Activated naive CD4-positive, alpha-beta T cell treated with anti-CD3 and anti-CD28 coated beads, Interleukin-2, amount 50 U/mL, for 72 hours (primary cell): ENCODE measurements at places on chromosomes 6 and 20. TPM values are rescaled to one million over a fixed set of nuclear protein-coding genes. Genes with fewer than 3 reads are reported as not detected.

- no peak for DNase-seq
Measured at GRCh38 chr6:166360243-166361076, 18.1 kb upstream of the SFT2D1 start.

The ZBTB9 gene
- total RNA-seq = 9.4 TPM

DNA sequence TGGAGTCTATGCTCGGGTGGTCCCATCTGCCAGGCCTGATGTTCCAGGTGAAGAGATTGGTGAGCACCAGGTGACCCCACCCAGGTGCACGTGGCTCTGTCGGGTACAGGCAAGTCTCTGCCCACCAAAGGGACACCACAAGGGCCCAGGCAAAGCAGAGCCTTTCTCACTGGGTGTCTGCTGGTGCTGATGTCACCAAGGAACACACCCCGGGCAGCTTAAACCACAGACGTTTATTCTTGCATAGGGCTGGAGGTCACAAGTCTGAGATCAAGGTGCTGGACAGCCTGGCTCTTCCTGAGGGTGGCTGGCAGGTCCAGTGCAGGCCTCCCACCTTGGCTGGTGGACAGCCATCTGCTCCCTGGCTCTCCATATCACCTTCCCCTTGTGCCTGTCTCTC is 100.7 kb upstream of the CD93 start:
- no peak for DNase-seq

DNA sequence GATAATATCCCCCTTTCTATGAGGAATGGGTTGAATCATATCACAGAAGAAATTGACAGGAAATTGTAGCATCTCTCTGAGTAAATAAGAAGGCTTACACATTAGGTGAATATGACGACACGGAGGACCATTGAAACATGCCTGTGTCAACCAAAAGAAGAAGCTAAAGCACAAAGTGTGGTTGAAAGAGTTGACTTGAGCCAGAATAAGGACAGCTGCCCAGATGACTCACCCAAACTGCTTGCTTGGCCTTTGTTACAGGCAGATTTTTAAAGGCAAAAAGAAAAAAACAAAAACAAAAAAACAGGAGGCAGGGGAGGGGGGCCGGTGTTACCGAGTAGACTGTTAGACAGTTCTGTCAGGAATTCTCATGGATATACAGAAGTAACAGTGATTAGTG is 129.8 kb upstream of the EDN1 start:
- no peak for DNase-seq

The ACTL10 gene
- total RNA-seq = 1.2 TPM
